AG08396 (cell line): ENCODE measurements at places on chromosomes 1 and 21.

GRCh38 chr21:43728467-43729390 lies 9.8 kb downstream of the PDXK start:
- DNase-seq = peak; percentile 96

GRCh38 chr1:112502826-112503225 lies 5.9 kb upstream of the WNT2B start:
- peak; percentile 53 for DNase-seq

GRCh38 chr1:12600880-12601633 lies 17.0 kb downstream of the DHRS3 start:
- no peak for DNase-seq

DNA sequence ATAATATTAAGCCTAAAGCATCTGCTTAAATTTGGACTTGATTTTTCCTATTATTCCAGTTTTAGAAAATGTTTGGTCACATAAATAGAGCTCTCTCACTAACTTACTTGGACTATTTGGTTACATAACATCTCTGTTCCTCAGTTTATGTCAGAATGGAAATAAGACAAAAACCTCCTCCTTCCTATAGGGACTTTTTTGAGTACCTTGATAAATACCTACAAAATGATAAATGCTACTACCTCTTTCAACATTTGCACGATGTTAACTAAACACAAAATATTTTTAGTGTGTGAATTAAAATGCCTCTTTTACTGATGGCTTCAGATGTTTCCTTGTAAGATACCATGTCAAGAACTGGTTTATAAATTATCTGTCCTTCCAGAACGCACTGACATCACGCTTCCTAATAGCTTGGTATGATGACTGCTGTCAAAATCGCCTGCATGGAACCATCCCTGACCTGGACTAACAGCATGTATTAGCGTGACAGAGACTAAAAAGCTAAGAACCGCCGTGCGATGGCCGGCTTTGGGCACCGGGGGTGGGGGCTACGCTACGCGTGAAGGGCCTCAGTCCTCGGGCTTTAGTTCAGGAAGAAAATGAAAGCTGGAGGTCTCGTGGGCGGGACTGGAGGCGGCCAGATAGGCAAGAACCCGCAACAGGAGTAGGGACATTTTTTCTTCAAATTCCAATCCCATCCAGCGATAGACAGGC lies 133.2 kb upstream of the BARHL2 start:
- DNase-seq = peak; percentile 39

GRCh38 chr1:244154872-244155531 lies 103.9 kb downstream of the ZBTB18 start:
- no peak for DNase-seq

GRCh38 chr1:62841587-62842169 lies 57.7 kb downstream of the ATG4C start:
- DNase-seq = peak; percentile 47

DNA sequence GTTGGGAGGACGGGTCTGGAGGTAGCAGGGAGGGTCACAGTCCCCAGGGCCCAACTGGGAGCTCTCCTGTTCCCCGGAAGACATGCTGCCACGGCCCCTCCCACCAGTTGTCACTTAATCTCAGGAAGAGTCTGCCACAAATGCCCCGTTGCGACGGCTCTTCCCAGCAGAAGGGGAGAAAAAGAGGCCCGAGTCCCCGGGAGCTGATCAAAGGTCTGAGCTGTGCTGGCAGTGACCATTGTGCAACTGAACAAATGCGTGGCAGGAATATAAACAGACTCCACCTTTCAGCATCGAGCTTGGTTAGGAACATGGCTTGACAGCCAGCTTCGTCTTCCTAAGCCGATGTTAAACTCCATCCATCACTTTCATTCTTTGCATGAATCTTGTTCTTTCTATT lies 27.8 kb upstream of the ZBTB21 start:
- DNase-seq = no peak

GRCh38 chr21:33662046-33662445 lies 19.7 kb downstream of the ITSN1 start:
- no peak for DNase-seq

DNA sequence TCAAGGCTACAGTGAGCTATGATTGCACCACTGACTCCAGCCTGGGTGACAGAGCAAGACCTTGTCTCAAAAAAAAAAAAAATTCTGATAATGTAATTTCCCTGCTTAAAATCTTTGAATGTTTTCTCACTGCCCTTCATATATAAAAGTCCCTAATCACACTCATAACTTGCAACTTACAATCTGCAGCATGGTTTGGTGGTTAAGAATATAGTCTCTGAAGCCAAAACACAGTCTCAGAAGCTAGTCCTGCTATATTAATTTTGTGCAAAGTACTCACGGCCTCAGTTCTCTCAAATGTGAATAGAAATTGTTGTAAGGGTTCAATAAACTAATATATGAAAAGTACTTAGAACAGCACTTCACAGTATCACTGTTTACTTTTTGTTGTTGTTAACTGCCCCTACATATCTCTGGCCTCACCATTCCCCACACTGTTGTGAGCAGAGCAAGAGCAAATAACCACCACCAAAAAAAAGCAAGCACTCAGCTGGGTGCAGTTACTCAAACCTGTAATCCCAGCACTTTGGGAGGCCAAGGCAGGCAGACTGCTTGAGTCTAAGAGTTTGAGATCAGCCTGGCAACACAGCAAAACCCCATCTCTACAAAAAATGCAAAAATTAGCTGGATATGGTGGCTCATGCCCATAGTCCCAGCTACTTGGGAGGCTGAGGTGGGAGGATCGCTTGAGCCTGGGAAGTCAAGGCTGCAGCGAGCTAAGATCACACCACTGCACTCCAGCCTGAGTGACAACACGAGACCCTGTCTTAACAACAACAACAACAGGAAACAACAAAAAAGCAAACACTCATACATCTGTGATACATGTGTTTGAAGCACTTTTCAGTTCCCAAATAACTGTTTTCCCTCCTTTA lies 22.4 kb downstream of the ASH1L start:
- DNase-seq = no peak

GRCh38 chr1:59477286-59477685 lies 180.4 kb downstream of the FGGY start:
- no peak for DNase-seq

GRCh38 chr1:64235181-64235580 lies 31.8 kb downstream of the UBE2U start:
- no peak for DNase-seq

- peak; percentile 57 for DNase-seq
Measured at GRCh38 chr1:34013958-34014737, 150.3 kb downstream of the HMGB4 start.

GRCh38 chr1:38064197-38064903 lies 17.8 kb upstream of the POU3F1 start:
- peak; percentile 29 for DNase-seq

DNA sequence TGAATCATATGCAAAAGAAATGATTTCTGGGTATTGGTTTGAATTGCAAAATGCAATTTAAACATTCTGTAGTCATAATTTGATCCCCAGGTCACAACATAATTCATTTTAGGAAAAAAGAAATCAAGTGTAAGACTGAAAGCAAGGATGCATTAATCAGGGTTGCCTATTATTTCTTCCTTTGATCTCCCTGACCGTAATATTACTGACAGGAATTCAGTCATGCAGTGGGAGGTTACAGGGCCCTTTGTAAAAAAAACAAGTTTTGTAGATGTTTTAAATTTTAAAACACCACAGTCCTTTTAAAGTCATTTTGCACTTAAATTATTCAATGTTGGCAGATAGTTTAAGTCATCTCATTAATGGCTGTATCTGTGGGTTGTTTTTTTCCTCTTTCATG lies 263.0 kb upstream of the NCAM2 start:
- DNase-seq = no peak

- DNase-seq = no peak
Measured at GRCh38 chr1:96164053-96164452, 557.5 kb upstream of the PTBP2 start.

GRCh38 chr1:181112071-181112929 lies 23.8 kb downstream of the IER5 start:
- DNase-seq = peak; percentile 93

GRCh38 chr1:77744576-77744975 lies 15.1 kb downstream of the USP33 start:
- no peak for DNase-seq

GRCh38 chr1:178959543-178960460 lies 65.9 kb upstream of the FAM20B start:
- no peak for DNase-seq

DNA sequence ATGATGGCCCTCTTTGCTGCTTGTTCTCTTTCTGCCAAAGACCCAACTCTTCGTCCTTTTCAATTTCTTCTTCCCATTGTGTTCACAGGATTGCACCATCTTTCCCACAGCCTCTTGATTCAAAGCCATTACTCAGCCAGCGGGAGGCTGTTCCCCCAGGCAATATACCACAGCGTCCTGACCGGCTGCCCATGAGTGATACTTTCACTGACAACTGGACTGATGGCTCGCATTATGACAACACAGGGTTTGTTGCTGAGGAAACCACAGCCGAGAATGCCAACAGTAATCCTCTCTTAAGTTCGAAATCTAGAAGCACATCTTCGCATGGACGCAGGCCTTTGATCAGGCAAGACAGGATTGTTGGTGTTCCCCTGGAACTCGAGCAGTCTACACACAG lies 167.4 kb downstream of the LRRC40 start:
- DNase-seq = no peak
